ENCODE measurements at places on chromosomes 2 and 18.

DNA sequence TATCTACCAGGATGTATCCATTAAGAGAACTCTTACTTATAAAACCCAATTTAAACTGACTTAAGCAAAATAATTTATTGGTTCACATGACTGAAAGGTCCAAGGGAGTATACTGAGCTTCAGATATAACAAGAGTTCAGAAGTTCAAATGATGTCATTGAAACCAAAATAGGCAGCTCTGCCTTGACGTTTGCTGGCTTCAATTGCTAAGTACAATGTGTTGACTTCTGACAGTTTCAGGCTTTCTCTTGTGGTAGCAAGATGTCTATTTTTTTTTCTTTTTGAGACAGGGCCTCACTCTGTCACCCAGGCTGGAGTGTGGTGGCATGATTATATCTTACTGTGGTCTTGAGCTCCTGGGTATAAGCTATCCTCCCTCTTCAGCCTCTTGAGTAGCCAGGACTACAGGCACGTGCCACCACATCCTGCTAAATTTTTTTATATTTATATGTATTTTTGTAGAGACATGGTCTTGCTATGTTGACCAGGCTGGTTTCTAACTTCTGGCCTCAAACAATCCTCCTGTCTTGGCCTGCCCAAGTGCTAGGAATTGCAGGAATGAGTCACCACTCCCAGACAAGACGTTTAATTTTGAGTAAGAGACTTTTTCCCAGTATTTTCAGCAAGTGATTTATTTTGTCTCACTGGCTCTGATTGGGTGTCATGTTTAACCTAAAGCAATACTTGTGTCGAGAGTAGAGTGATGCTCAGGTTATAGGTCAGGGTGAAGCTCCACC, 184.8 kb downstream of the NR4A2 start:
- DNase-seq, result no peak

DNA sequence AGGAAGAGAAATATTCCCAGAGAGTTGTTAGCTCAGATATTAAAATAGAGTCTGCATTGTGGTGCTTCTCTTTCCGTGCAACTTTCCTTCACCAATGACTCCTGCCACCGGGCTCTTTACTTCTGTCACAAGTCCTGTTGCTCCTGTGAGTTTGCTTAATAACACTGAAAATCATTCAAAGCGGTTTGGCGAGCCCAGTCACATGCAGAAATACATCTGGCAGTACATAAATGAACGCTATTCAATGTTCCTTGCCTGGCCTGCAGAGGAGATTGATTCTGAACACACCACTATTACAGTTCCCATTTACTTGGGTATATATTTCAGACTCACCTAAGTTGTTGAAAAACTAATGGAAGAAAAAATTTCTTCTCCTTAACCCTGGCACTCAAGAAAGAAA, 276.6 kb downstream of the ZNF521 start:
- DNase-seq, result no peak

DNA sequence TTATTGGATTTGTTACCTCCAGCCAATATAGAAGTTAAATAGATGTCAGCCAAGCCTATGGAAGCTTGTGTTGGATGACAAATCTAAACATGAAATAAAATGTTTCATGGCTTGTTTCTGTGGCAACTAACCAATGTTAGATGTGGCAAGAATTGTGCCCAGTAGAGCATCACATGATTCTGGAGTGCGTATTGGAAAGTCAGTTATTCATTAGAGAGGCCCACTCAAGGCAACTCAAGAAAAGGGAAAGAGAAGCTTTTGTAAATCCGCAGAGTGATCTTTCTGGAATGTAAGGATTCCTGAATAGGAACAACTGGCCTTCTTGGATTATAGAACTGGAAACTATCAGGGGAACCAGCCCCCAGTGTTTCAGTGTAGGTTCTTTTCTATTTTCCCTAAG, 162.9 kb downstream of the TMEM247 start:
- DNase-seq, result no peak

- no peak for DNase-seq
Observed at GRCh38 chr2:239177325-239177724, 223.5 kb downstream of the HDAC4 start.

DNA sequence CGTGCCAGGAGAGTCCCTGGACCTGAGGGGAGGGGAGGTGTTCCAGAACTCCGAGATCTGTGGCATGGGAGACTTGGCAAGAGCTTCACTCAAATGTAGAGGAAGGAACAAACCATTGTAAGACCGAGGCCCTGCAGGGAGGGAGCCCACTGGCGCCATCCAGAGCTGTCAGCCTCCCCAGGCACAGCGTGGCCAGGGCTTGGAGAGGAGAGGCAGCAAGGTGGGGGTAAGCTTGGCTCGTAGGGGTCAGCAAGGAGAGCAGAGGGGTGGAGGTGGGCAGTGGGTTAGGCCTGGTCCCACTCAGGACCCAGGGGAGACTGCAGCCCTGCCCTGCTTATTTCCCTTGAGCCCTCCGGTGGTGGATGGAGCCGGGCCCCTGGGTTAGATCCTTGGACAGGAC, 3.6 kb downstream of the TMEM177 start:
- no peak for DNase-seq

All from activated CD4-positive, alpha-beta T cell treated with anti-CD3 and anti-CD28 coated beads, Interleukin-2, amount 50 U/mL, for 1 hour (primary cell).